Left colon (tissue), 2 donors: ENCODE measurements at places on chromosomes 12 and 14.

- DNase-seq = no peak
These were observed 57.2 kb downstream of the ESRRB start for GRCh38 chr14:76432827-76433752.

GRCh38 chr12:98651328-98651727 lies 6.2 kb downstream of the APAF1 start:
- no peak for DNase-seq

- DNase-seq = no peak
These were observed 76.0 kb upstream of the TMCC3 start for GRCh38 chr12:94726236-94726835.

- no peak for DNase-seq
These were observed 39.5 kb downstream of the L2HGDH start for GRCh38 chr14:50272498-50272897.

GRCh38 chr12:47990351-47991105 lies 13.7 kb downstream of the COL2A1 start:
- no peak for DNase-seq

- no peak for DNase-seq
These were observed 141.0 kb downstream of the SLC16A7 start for GRCh38 chr12:59736786-59737185.

- no peak for DNase-seq
These were observed 9.2 kb upstream of the VWF start for GRCh38 chr12:6133642-6134041.

- no peak for DNase-seq
These were observed 74.9 kb upstream of the BCAT1 start for GRCh38 chr12:25023808-25024207.

DNA sequence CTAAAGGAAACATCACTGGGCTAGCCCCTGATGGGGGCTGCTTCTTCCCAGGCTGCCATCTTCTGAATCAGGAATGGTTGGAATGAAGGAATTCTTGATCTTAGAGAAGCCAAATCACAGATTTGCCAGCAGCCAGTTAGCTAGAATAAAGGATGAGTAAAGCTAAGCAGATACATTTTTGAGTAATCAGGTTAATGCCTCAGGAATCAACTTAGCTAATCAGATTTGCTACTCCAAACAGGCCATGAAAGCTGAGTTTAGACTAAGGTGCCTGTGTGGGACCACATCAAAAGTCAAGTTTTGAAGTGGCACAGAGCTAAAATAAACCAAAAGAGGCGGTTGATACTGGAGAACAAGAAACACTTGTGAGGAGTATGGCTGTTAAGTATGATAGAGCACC lies 28.8 kb upstream of the LMO3 start:
- no peak for DNase-seq
